ENCODE measurements at places on chromosomes 5 and 9.

DNA sequence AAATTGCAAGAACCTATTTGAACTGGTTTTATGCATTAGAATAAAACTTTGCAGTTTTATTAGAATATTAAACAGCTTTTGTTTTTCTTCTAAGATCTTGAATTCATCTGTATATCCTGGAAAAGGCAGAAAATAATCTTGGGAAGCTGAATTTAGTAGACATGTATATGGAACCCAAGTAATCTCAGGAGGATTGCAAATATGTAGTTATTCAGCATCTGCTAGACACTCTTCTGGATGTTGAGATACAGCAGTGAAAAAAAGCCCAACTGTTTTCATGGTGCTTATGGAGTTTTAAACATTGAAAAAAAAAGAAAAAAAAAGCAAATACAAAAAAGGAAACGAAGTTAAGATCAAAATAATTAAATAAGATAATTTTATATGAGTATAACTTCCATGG lies 922.2 kb upstream of the SEMA6A start:
- DNase-seq = no peak

DNA sequence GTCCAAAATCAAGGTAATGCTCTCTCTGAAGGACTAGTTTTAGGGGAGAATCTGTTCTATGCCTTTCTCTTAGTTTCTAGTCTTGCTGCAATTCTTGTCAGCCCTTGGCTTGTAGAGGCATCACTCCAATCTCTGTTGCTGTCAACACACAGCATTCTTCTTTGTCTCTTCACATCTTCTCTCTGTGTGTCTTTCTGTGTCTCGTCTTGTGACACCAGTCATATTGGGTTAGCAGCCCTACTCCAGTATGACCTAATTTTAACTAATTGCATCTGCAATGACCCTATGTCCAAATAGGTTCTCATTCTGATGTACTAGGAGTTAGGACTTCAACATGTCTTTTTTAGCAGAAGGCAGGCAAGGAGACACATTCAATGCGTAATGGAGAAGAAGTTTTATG lies 1110.6 kb downstream of the DTWD2 start:
- no peak for DNase-seq

DNA sequence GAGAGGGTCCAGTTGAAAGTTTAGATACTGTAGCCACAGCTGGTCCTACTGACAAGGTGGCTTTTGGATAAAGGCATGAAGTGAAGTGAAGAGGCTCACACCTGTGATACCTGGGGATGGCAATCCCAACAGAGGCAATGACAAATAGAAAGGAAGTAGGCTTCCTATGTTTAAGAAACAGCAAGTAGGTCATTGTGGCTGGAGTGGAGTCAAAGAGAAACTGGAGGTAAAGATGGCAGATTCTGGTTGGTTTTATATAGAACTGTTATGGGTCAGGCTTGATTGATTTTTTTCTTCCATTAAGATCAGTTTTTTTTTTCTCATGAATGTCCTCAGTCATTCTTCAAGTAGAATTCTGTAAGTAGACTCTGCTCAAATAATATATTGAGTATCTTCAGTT lies 79.5 kb downstream of the ANXA1 start:
- DNase-seq = no peak

- no peak for DNase-seq
Measured at GRCh38 chr5:55913466-55914413, 62.6 kb downstream of the IL31RA start.

GRCh38 chr9:127549218-127549617 lies 62.9 kb upstream of the STXBP1 start:
- DNase-seq = no peak

DNA sequence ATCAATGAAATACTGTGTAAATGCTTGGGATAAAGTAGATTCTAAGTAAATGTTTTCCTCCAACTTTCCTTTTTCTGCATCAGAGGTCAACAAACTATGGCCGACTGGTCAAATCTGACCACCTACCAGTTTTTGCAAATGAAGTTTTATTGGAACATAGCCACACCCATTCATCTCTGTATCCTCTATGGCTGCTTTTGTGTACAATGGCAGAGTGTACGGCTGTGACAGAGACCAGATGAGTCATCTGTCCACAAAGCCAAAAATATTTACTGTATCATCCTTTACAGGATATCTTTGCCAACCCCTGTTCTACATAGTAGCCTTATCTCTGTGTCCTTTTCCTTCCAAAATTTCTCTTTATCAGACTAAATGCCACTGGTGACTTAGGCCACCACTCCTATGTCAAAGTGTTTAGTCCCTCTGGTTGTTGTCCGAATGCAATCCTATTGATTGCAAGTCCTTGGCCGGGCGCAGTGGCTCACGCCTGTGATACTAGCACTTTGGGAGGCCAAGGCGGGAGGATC lies 218.4 kb upstream of the KLF4 start:
- DNase-seq = no peak

DNA sequence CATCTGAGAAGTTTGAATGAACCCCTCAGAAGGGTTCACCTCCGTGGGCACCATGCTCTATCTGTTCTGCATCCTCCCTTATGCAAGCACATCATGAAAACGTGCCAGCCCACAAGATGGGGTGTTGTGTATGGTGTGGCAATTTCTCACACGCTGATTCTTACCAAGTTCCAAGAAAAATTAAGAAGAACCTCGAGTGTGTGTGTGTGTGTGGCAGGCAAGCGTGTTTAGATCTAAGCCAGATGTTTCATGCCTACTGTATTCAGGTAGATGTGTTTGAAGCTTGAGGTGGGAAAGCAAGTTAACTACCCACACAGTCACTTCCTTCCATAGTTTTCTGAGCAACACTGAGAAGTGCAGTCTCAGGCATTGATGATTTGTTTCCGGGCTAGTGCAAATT lies 77.7 kb upstream of the GNA14 start:
- DNase-seq = no peak

GRCh38 chr5:156169495-156169894 lies 157.5 kb upstream of the SGCD start:
- DNase-seq = no peak

GRCh38 chr9:133494636-133495326 lies 15.9 kb upstream of the SLC2A6 start:
- DNase-seq = no peak

DNA sequence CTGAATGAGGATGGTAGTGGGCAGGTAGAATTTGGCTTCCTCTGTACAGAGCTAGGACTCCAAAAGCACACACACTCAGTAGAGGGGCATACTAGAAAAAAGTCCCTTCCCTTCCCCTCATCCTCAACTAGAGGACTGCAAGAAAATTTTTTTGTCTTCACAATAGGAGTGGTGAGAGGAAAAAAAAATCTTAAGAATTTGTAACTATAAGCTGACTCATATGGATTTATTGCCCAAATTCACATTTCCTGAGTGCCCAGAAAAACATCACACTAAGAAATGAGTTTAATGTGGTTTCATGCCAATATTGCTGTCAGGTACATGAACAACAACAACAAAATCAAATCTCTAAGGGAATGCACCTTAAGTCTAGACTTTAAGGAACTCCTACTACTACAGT lies 43.7 kb downstream of the RANBP6 start:
- DNase-seq = no peak

DNA sequence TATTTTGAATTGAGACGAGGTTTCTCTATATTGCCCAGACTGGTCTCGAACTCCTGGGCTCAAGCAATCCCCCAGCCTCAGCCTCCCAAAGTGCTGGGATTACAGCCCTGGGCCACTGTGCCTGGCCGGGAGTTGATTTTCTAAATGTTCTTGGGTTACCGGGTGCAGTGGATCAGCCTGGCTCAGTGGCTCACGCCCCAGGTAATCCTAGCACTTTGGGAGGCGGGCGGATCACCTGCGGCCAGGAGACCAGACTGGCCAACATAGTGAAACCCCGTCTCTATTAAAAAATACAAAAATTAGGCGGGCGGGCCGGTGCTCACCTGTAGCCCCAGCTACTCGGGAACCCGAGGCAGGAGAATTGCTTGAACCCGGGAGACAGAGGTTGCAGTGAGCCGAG lies 106.9 kb upstream of the LARP1 start:
- DNase-seq = no peak

GRCh38 chr9:137317021-137317717 lies 15.1 kb upstream of the NRARP start:
- no peak for DNase-seq

DNA sequence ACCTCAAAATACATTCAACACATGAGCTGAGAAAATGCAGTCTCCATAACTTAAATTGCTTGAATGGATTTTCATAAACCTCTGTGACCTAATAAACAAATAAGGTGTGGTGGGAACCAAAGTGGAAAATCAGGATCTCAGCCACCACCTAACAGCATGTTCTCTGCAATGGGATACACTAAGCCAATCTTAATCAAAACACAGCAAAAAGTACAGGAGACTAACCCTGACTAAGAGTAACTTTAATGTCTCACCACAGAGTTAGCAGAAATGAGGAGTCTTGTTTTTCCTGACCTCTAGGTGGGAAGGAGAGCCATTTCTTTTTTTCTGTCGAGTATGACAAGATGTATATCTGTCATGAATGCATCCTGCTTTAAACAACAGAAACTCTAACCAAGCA lies 48.5 kb downstream of the PLK2 start:
- DNase-seq = no peak

DNA sequence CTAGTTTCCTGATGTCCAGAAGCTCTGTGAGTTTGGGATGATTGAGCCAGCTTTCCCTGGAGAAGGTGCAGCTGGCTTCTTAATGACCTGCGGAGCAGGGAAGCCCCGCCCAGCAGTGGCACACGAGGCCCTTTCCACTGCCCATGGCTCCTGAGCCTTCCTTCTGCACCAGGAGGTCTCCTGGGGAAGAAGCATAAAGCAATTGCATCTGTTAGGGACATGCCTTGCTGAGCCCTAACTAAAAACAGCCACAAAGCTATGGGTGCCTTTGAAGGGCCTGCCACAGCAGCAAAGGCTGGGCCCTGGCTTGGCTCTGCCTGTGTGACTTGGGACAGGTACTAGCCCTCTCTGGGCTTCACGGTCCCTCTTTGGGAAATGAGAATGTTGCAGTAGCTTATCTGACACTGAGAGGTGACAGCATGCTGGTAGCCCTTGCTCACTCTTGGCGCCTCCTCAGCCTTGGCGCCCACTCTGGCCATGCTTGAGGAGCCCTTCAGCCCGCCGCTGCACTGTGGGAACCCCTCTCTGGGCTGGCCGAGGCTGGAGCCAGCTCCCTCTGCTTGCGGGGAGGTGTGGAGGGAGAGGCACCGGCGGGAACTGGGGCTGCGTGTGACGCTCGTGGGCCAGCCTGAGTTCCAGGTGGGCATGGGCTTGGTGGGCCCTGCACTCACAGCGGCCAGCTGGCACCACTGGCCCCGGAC lies 218.4 kb downstream of the FSTL4 start:
- no peak for DNase-seq

DNA sequence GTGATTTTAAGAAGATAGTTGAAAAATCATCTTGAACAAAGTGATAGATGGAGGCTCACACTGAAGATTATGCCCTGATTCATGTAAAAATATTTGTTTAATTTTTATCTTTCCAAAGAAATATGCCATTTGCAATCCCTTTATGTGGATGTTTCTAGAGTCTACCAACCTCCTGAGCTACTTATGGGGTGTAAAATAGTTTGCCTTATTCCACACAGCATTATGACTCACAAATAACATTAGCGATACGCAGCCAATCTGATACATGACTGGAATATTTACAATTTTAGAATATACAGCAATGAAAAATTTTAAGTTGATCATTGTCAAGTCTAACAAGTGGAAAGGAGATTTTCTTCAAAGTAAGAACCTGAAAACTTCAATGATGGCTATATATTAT lies 327.5 kb downstream of the EDIL3 start:
- DNase-seq = no peak

GRCh38 chr9:20551835-20552234 lies 70.5 kb downstream of the MLLT3 start:
- no peak for DNase-seq

- no peak for DNase-seq
Measured at GRCh38 chr9:89073397-89073796, 82.1 kb downstream of the S1PR3 start.

GRCh38 chr9:115673599-115673998 lies 480.0 kb upstream of the PAPPA start:
- no peak for DNase-seq

DNA sequence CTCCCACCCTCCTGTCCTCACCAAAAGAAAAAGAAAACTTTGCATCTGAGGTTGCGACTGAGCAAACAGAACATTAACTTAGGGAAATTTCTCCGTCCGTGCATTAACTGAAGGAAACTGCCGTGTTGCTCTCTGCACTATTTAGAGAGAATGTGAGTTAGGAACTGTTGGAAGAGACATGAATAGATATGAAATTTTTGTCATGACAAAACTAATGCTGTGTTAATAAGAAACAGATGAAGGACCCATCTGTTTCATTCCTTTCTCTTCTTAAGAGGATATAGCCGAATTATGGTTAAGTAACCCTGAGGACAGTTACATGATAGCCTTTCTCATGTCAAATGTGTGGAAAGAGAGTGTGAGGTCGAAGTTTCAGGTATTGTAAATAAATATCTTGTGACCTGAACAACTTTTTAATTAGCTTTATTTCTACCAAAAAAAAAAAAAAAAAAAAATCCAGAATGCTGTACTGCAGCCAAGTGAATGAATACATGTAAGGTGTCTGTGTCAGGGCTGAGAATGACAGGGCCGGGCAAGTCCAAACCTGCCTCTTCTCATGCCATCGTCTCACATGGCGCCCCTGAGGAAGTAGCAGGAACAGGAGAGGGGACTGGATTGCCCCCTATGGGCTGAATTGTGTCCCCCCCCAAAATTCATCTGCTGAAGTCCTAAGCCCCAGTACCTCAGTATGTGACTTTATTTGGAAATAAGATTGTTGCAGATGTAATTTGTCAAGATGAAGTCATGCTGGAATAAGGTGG lies 35.6 kb upstream of the ANKRD33B start:
- no peak for DNase-seq

DNA sequence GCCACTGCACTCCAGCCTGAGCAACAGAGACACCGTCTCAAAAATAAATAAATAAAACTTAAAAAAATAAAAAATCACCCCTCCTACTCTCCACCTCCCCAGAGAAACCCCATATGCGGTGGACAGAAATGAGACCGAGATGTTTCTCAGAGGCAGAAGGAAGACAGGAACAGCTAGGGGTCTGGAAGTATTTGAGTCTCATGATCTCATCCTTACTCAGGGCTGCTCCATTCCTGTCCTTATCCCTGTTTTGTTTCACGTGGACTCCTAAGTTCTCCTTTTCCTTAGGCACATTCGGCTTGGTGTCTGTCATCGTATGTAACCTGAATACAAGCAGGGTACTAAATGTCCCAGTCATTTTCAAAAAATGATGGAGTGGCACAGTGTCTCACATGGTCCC lies 76.1 kb downstream of the C9orf50 start:
- DNase-seq = no peak

- no peak for DNase-seq
Measured at GRCh38 chr5:149808264-149808982, 78.3 kb downstream of the PPARGC1B start.

Data from NCI-H510A treated with DMSO at 0.1 percent for 48 hours (cell line).